Glutamatergic neuron (in vitro differentiated cells): ENCODE measurements at places on chromosomes 1 and 21.

DNA sequence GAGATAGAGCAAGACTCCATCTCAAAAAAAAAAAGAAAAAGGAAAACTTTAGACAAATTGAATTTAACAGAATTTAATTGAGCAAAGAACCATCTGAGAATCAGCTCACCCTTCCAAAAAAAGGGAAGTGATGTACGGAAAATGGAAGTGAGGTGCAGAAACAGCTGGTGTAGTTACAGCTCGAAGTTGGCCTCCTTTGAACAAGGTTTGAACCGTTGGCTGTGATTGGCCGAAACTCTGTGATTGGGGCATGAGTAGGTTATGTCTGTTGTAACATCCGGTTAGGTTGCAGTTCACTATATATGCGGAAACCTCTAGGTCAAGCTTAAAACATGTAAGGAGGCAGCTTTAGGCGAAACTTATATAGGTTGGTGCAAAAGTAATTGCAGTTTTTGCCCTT lies 97.9 kb upstream of the KIF26B start:
- peaks cover 8% of the 10 kb centered on the region for H3K36me3 ChIP-seq
- H3K4me1 ChIP-seq = peaks cover 6% of the 10 kb centered on the region
- H3K27me3 ChIP-seq = peaks cover 2% of the 10 kb centered on the region

- no peaks in the 10 kb centered on the region for H3K36me3 ChIP-seq
- peaks cover 3% of the 10 kb centered on the region for H3K4me1 ChIP-seq
- H3K27me3 ChIP-seq = peaks cover 6% of the 10 kb centered on the region
- H3K4me3 ChIP-seq = peak overlapping the region; percentile 51
Observed at GRCh38 chr1:43968348-43968948, 1.4 kb upstream of the DPH2 start.

GRCh38 chr1:209653915-209654351 lies 1.7 kb upstream of the LAMB3 start:
- H3K27ac ChIP-seq = no peak overlapping the region
- H3K4me1 ChIP-seq = peaks cover 20% of the 10 kb centered on the region
- peaks cover 6% of the 10 kb centered on the region for H3K27me3 ChIP-seq
- no peak for DNase-seq

DNA sequence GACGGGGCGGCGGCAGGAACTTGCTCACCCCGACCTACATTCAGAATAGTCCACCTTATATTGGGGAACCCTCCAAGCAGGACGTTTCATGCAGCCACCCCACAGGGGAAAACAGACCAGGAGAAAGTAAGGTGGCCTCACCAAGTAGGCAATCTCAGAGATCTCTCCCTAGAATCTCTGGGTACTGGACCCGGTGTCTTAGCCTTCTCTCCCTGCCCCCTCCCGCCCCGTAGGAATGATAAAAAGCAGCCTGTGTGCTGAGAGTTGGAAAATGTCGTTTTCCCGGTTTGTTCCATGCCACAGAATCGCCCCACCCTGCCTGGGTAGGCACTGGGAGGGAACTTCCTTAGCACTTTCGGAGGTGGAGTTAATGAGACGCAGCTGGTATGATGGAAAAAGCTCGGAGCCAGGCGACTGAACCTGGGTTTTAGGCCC lies 789 bp upstream of the PTPN14 start:
- peak overlapping the region; percentile 93 for H3K4me3 ChIP-seq
- H3K36me3 ChIP-seq = no peaks in the 10 kb centered on the region
- H3K4me1 ChIP-seq = peaks cover 16% of the 10 kb centered on the region
- peaks cover 5% of the 10 kb centered on the region for H3K27me3 ChIP-seq
- no peak overlapping the region for H3K27ac ChIP-seq

- H3K36me3 ChIP-seq = peaks cover 5% of the 10 kb centered on the region
- no peak overlapping the region for H3K27ac ChIP-seq
- no peak for DNase-seq
- H3K27me3 ChIP-seq = no peaks in the 10 kb centered on the region
- no peak overlapping the region for H3K4me3 ChIP-seq
Observed at GRCh38 chr1:241136389-241136788, 220.6 kb downstream of the RGS7 start.

- H3K4me1 ChIP-seq = peaks cover 38% of the 10 kb centered on the region
- no peaks in the 10 kb centered on the region for H3K36me3 ChIP-seq
- DNase-seq = no peak
- peak overlapping the region; percentile 25 for H3K4me3 ChIP-seq
- no peak overlapping the region for H3K27ac ChIP-seq
Observed at GRCh38 chr1:38287036-38287435, 240.4 kb upstream of the POU3F1 start.

- no peaks in the 10 kb centered on the region for H3K36me3 ChIP-seq
- peaks cover 53% of the 10 kb centered on the region for H3K4me1 ChIP-seq
Observed at GRCh38 chr1:54763816-54764132, 549 bp downstream of the PARS2 start.

DNA sequence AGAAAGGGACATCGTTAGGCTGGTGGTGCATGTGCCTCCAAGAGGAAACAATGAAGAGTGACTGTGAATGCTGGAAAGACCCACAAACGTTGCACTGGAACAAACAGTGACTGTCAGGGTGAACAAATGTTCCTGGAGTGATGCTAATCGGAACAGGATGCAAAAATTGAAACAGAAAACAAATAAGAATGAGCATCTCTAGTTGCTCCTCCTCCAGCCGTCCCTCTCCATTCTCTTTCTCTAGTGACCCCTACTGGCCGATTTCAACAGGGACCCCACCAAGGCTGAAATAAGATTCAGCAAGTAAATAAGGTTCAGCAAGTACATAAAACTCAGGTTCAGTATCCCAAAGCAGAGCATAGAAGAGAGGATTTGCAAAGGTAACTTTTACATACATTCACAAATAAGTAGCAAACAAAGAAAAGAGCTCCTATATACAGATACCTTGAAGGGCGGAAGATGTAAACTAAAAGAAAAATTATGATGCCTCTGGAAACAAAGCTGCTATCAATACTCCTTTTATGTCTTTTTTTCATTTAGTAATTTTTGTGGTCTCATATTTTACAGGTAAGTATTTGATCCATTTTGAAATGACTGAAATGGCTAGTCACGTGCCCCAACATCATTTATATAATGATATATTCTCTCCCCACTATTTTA lies 836.1 kb upstream of the ADAMTS5 start:
- H3K27ac ChIP-seq = no peak overlapping the region
- no peaks in the 10 kb centered on the region for H3K36me3 ChIP-seq
- no peaks in the 10 kb centered on the region for H3K27me3 ChIP-seq
- H3K4me1 ChIP-seq = no peaks in the 10 kb centered on the region
- H3K4me3 ChIP-seq = no peak overlapping the region

DNA sequence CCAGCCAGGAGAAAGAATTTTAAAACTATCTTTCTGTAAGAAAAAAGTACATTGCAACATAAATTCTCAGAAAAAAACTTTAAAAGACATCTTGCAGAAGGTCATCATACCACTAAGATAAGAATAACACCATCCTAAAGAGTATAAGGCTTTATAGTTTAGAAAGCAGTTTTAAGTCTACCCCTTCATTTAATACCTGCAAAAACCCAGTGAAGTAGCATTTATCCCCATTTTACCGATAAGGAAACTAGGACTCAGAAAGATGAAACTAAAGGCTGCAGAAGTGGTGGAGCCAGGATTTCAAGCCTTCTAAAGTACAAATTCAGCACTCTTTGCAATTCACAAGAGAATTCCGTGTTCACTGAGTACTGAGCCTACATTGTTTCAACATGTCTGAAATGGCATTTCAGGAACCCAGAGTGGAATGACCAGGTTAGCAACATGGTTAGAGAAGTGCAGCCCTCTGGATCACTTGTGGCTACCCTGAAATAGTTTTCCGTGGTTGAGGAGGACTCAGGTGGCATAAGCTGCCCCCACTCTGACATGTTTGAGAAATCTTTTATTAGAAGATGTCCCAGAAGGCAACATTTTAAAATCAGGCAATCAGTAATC lies 6.7 kb downstream of the MYCL start:
- peaks cover 66% of the 10 kb centered on the region for H3K4me1 ChIP-seq
- peak overlapping the region; percentile 75 for H3K4me3 ChIP-seq
- peak overlapping the region; percentile 91 for H3K27ac ChIP-seq
- DNase-seq = no peak

GRCh38 chr1:194474701-194475100 lies 1288.3 kb upstream of the B3GALT2 start:
- H3K36me3 ChIP-seq = no peaks in the 10 kb centered on the region
- H3K27me3 ChIP-seq = no peaks in the 10 kb centered on the region
- H3K4me1 ChIP-seq = peaks cover 27% of the 10 kb centered on the region
- DNase-seq = no peak
- H3K27ac ChIP-seq = peak overlapping the region; percentile 13

GRCh38 chr1:167786502-167786901 lies 64.7 kb downstream of the MPZL1 start:
- peaks cover 18% of the 10 kb centered on the region for H3K36me3 ChIP-seq
- no peak overlapping the region for H3K27ac ChIP-seq
- no peak for DNase-seq
- H3K27me3 ChIP-seq = no peaks in the 10 kb centered on the region

- no peak overlapping the region for H3K4me3 ChIP-seq
- H3K36me3 ChIP-seq = no peaks in the 10 kb centered on the region
- no peak for DNase-seq
- H3K27me3 ChIP-seq = peaks cover 2% of the 10 kb centered on the region
- no peak overlapping the region for H3K27ac ChIP-seq
Observed at GRCh38 chr1:84668185-84668584, 22.1 kb downstream of the SSX2IP start.

GRCh38 chr1:2318314-2319278 lies 72.8 kb downstream of the MORN1 start:
- no peak overlapping the region for H3K27ac ChIP-seq
- no peak overlapping the region for H3K4me3 ChIP-seq
- H3K4me1 ChIP-seq = no peaks in the 10 kb centered on the region
- peaks cover 2% of the 10 kb centered on the region for H3K27me3 ChIP-seq

DNA sequence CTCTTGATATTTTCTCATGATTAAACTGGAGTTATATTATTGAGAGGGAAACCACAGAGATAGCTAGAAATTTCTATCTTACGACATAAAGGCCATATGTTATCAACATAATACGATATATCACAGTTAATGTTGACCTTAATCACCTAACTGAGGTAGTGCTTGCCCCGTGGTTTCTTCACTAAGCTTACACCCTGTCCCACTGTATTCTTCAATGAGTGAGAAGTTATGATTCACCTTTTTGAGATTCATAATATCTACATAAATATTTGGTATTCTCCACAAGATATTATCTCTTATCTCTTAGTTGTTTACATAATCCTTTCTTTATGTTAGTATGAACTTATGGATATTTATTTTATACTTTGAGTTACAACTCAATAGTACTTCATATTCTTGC lies 1714.1 kb downstream of the BRINP3 start:
- H3K4me3 ChIP-seq = no peak overlapping the region
- no peak overlapping the region for H3K27ac ChIP-seq

- no peaks in the 10 kb centered on the region for H3K36me3 ChIP-seq
- H3K27me3 ChIP-seq = no peaks in the 10 kb centered on the region
- H3K4me3 ChIP-seq = no peak overlapping the region
- no peak for DNase-seq
- no peak overlapping the region for H3K27ac ChIP-seq
Observed at GRCh38 chr1:232454227-232454886, 175.6 kb downstream of the SIPA1L2 start.

- no peak overlapping the region for H3K27ac ChIP-seq
- H3K27me3 ChIP-seq = no peaks in the 10 kb centered on the region
- peaks cover 8% of the 10 kb centered on the region for H3K36me3 ChIP-seq
- no peak for DNase-seq
- H3K4me1 ChIP-seq = no peaks in the 10 kb centered on the region
- no peak overlapping the region for H3K4me3 ChIP-seq
Observed at GRCh38 chr1:61538228-61538627, 186.7 kb downstream of the TM2D1 start.

DNA sequence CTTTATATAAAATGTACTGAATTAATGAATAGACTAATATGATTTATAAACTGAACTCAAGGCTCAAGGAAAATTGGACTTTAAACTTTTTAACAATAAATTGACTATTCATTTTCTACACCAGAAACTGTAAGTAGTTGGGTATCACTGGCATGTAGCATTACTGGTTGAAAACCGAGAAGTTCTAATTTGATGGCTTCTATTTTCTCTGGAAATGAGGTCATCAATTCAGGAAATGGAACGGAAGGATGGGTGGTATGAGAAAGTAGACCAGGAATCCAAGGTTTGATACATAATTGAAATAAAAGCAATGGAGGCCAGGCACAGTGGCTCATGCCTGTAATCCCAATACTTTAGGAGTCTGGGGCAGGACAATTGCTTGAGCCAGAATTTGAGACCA lies 50.4 kb downstream of the RERE start:
- H3K4me3 ChIP-seq = no peak overlapping the region
- H3K4me1 ChIP-seq = peaks cover 24% of the 10 kb centered on the region
- H3K36me3 ChIP-seq = no peaks in the 10 kb centered on the region
- H3K27ac ChIP-seq = no peak overlapping the region

DNA sequence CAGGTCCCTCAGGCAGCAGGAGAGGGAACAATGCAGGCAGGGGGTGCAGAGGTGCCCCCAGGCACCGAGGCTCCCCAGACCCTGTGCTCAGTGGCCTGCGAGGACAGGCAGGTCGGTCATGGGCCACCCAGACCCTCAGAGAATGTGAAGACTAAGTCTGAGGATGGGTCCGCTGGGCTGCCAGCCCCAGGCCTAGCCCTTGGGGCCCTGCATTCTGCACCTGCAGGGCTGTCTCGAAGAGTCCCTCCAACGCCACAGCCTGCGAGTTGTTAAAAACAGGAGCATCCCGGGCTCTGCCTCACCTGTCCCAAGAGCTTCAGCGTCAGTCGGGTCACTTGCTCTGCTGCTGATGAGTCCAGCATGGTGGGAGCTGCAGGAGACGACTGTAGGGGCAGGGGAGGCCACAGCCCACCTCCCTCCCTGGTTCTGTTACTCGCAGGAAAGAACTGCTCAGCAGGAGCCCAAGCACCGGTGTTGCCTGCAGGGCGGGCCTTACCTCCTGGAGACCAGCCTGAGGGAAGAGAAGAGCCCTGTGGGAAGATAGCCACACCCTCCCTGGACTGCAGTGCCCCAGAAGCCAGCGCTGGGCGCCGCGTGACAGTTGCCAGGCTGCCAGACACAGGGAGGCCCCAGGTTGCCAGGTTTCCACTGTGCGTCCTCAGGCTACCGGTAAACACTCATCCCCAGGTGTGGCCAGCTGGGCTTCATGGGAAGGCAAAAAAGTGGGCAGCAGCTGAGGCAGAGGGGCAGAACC lies 5.8 kb downstream of the C21orf58 start:
- no peaks in the 10 kb centered on the region for H3K4me1 ChIP-seq
- DNase-seq = no peak
- H3K4me3 ChIP-seq = no peak overlapping the region
- H3K27me3 ChIP-seq = peaks cover under 1% of the 10 kb centered on the region
- no peak overlapping the region for H3K27ac ChIP-seq

DNA sequence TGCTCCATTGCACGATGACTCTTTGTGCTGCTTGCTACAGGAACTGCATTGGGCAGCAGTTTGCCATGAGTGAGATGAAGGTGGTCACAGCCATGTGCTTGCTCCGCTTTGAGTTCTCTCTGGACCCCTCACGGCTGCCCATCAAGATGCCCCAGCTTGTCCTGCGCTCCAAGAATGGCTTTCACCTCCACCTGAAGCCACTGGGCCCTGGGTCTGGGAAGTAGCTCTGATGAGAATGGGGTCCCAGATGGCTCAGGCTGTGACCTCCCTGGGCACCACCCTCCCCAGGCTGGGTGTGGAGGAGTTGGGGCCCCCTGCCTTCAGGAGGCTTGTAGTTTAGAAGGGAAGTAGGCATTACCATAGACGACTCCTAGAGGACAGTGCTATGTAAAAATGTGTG lies 19.7 kb downstream of the CYP4B1 start:
- H3K4me3 ChIP-seq = no peak overlapping the region
- H3K27me3 ChIP-seq = peaks cover 2% of the 10 kb centered on the region
- no peaks in the 10 kb centered on the region for H3K4me1 ChIP-seq
- no peak for DNase-seq
